ENCODE measurements at places on chromosomes 2 and 18. TPM values are rescaled to one million over a fixed set of nuclear protein-coding genes. Genes with fewer than 3 reads are reported as not detected.

Gene BOK
- total RNA-seq = 21.6 TPM

Gene COL3A1
- total RNA-seq = 105 TPM

Gene MOGAT1
- not detected for total RNA-seq

Gene MROH2A
- not detected for total RNA-seq

Gene CAD
- 17.0 TPM for total RNA-seq

Measured in temporal lobe (tissue), 4 donors.